ENCODE measurements at places on chromosomes 2 and 18.

- no peak for DNase-seq
Measured at GRCh38 chr18:37135177-37135576, 306.2 kb downstream of the KIAA1328 start.

GRCh38 chr18:908758-909724 lies 4.4 kb downstream of the ADCYAP1 start:
- DNase-seq: no peak

GRCh38 chr2:38406597-38407110 lies 29.6 kb upstream of the ATL2 start:
- no peak for DNase-seq

DNA sequence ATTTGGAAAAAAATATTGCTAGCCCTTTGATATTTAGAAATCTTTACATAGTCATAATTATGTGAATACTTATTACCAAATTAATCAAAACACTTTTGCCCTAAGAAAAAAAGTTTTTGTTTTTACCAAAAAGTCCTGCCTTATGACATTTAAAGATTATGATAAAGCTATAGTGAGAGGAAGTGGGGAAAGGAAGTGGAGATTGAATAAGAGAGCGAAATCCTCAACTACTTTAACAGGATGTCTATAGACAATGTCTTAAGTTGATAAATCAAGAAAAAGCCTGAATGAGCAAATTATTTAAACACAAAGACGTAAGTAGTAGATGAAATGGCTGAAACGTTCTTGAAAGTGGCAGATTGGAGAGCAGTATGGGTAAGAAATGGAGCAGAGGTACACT lies 20.9 kb upstream of the VPS54 start:
- no peak for DNase-seq

DNA sequence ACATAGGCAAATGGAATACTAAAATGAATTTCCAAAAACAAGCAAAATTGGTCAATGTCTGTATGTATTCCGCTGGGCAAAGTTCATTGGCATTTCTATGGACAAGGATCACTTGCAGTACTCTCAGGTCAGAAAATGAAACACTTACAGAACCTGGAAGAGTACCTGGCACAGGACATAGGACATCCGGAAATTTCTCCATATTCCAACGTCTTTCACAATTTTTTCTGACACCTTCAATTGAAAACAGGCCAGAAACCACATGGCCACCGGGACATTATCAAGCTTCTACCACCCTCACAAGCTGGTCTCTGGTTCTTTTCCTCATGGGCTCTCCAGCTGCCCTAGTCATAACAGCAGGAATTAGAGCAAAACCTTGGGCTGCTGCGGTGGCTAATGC lies 96.9 kb upstream of the MSH6 start:
- DNase-seq: no peak

GRCh38 chr18:50158866-50159653 lies 35.9 kb downstream of the MYO5B start:
- DNase-seq: no peak
